ENCODE measurements at places on chromosomes 1 and 21. TPM values are rescaled to one million over a fixed set of nuclear protein-coding genes. Genes with fewer than 3 reads are reported as not detected.

Gene WDR4
- 8.6 TPM for total RNA-seq

Gene MFAP2
- total RNA-seq, result 4.8 TPM

Gene LCE2B
- not detected for total RNA-seq

Gene RLF
- total RNA-seq, result 13.8 TPM

Gene OR6K3
- not detected for total RNA-seq

Gene FCRL1
- not detected for total RNA-seq

Gene CRABP2
- 3.7 TPM for total RNA-seq

Gene FAM131C
- 3.0 TPM for total RNA-seq

Gene SLX9
- 35.8 TPM for total RNA-seq

Gene LAMC1
- total RNA-seq, result 104 TPM

Gene RGS4
- total RNA-seq, result 10.7 TPM

Gene RNU1-2
- total RNA-seq, result 6,195 TPM

Gene ZNF695
- not detected for total RNA-seq

Gene SPRR5
- total RNA-seq, result not detected

Gene KDF1
- not detected for total RNA-seq

Gene PRKAA2
- total RNA-seq, result 143 TPM

Gene EXOSC10
- total RNA-seq, result 22.5 TPM

Gene PRAMEF25
- total RNA-seq, result not detected

Gene DIPK1A
- 7.5 TPM for total RNA-seq

Gene EDARADD
- total RNA-seq, result 0.43 TPM

Gene EDN2
- total RNA-seq, result 1.1 TPM

Gene ARHGAP29
- total RNA-seq, result 25.5 TPM

Gene MX2
- 5.0 TPM for total RNA-seq

Gene HSD3B2
- total RNA-seq, result not detected

Gene FCRLA
- total RNA-seq, result 0.40 TPM

Gene FAM163A
- 0.16 TPM for total RNA-seq

Gene ANGPTL7
- total RNA-seq, result 0.81 TPM

Gene MEGF6
- total RNA-seq, result 9.3 TPM

Gene TDRD5
- total RNA-seq, result not detected

Gene ETNK2
- 1.9 TPM for total RNA-seq

Gene ANKRD35
- 0.73 TPM for total RNA-seq

Gene TRIM67
- total RNA-seq, result 0.24 TPM

Gene TMIGD3
- 0.32 TPM for total RNA-seq

Gene HFM1
- 2.7 TPM for total RNA-seq

Gene F5
- 0.97 TPM for total RNA-seq

Gene COL9A2
- 1.3 TPM for total RNA-seq

Gene TNFRSF4
- 4.3 TPM for total RNA-seq

Gene LMNA
- total RNA-seq, result 298 TPM

Gene SLC27A3
- total RNA-seq, result 9.8 TPM

Gene LRRC8B
- 4.5 TPM for total RNA-seq

Gene FHL3
- 9.8 TPM for total RNA-seq

Gene DYNLT5
- total RNA-seq, result 4.0 TPM

Gene NLRP3
- 1.1 TPM for total RNA-seq

Gene MAP3K21
- total RNA-seq, result 0.27 TPM

Gene VHLL
- total RNA-seq, result not detected

Gene NPPA
- 21,376 TPM for total RNA-seq

Gene CELA3A
- total RNA-seq, result not detected

Gene IL6R
- total RNA-seq, result 5.2 TPM

Gene CAPN8
- total RNA-seq, result not detected

Gene CCDC17
- total RNA-seq, result 1.2 TPM

Gene VWA5B1
- not detected for total RNA-seq

Gene KRTAP7-1
- total RNA-seq, result not detected

Gene RNU1-4
- 6,195 TPM for total RNA-seq

Gene IL12RB2
- total RNA-seq, result 0.22 TPM

Gene KCNE2
- total RNA-seq, result 0.22 TPM

Gene MYOG
- total RNA-seq, result 0.16 TPM

Gene FMO4
- total RNA-seq, result 5.3 TPM

Gene TEKT2
- total RNA-seq, result not detected

Gene NBPF1
- total RNA-seq, result 12.6 TPM
